ENCODE measurements at places on chromosomes 12 and 14.

DNA sequence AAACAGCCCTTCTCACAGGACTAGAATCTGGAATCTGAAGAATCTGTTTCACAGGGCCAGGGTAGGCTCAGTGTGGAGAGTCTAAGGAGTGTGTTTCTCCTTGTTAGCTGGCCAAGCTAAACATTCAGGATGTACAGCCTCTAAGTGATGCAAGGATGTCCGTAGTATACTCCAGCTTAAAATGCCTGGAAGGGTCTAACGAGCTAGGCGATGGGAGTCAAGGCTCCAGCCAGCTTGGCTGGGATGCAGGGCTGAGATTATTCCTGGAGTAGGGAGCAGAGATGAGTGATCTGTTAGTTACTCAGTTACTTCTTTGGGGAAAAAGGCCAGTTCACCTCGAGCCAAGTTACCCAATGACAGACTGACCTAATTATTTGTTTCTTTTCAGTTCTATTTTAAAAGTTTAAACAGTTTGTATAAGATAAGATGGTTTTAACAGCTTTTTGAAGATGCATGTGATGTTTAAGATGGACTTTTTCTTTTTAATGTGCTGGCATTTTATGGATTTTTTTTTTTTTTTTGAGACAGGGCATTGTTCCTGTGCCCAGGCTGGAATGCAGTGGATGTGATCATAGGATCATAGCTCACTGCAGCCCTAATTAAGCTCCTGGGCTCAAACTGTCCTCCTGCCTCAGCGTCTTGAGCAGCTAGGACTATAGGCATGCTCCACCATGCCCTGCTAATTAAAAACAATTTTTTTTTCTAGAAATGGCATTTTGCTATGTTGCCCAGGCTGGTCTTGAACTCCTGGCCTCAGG, 41.1 kb downstream of the SYNE2 start:
- DNase-seq = no peak

- peak; percentile 34 for DNase-seq
These were observed 21.3 kb downstream of the TBX3 start for GRCh38 chr12:114662512-114663177.

DNA sequence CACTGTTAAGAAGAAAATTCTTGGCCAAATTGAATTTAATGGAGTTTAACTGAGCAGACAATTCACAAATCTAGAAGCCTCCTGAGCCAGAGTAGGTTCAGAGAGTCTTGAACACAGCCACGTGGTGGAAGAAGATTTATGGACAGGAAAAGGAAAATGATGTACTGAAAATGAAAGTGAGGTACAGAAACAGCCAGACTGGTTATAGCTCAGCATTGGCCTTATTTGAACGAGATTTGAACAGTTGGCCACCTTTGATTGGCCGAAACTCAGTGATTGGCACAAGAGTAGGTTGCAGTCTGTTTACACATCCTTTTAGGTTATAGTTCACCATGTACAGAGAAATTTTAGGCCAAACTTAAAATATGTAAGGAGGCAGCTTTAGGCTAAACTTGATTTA, 9.9 kb downstream of the OAS2 start:
- DNase-seq = no peak

GRCh38 chr12:103903993-103904392, 26.2 kb upstream of the HSP90B1 start:
- no peak for DNase-seq

GRCh38 chr12:95402096-95402495, 71.9 kb upstream of the METAP2 start:
- no peak for DNase-seq

DNA sequence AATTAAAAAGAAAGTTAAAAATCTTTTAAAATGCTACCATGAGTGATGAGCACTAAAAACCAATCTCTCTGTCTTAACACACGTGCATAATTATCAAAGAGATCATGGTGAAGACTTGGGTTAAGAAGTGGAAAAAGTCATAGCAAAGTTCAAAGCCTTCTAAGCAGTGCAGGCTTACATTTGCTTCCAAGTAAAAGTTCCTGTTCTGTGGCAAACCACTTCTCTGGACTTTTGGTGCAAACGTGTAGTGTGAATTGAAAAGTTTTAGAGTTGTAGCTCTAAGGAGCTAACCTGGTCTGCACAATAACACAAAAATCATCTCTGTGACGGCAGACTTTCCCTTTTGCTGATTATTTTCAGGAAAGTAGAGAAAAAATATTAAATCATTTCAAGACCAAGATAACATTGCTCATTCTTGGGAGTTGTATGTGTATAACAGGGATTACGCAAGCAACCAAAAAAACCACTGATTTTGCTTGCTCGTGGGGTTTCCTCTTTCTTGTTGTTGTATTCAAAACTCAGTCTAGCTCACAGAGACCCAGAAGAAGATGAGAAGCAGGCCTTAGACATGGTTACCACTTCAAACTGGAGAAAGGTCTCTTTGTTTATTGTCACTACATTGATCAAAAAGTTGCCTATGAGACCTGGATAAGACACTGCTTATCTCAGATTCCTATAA, 2.3 kb upstream of the GLIPR1 start:
- no peak for DNase-seq

GRCh38 chr12:112347581-112347982, 34.6 kb downstream of the HECTD4 start:
- no peak for DNase-seq

- no peak for DNase-seq
These were observed 534.1 kb downstream of the TMTC2 start for GRCh38 chr12:83220774-83221173.

- no peak for DNase-seq
These were observed 1.6 kb upstream of the WIF1 start for GRCh38 chr12:65122703-65123102.

DNA sequence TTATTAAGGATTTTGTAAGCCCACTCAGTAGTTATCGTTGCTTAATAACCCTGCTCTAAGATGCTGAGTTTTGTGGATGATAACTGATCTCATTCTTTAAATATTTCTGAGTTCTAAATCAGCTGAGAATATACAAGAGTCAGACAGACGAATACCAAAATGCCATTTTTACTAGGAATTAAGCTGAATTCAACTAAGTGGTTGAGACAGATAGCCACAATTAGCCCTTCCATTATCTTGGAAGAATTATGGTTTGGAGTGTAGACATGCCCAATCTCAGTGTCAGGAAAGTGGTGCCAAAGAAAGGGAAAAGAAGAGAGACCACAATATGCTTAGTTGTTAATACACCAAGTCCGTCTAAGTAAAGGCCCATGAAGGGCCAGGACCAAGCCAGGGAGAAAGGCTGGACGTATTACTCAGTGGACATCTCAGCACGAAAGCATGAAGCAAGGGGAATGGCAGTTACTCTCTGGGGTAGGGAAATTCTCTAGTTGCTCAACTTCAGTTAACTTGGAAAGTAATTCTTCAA, 58.6 kb downstream of the KCNA5 start:
- no peak for DNase-seq

DNA sequence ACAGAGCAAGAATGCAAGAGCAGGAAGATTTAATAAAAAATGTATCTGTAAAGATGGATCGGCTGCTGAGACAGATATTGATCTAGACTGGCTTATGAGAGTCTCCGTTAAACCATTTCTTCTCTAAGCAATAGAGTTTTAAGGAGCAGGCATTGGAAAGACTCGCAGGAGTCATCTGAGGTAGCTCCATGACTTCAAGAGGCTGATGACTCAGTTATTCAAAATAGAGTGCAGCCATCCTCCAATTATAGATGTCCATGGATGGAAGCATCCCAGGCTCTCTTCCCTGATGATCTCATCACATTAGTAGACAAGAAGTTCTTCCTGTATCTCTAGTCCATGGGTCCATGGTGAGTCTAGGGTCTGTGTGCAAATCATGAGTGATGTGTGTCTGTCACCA, 638.3 kb upstream of the TMEM132C start:
- no peak for DNase-seq

DNA sequence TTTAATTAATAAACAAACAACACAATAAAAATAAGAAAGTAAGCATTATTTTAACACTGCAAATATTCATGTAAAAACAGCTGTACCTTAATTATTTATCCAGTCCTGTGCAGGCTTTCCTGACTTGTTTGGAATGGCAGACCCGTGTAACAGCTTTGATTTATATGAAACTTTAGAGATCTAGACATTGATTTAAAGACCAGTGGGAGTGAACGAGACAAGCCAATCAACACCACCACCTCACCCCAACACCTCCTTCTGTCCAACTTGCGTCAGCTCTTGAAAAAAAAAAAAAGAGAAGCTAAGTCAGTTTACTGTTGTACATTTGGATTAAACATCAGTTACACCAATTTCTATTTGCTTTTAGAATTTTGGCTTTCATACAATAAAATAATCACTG, 22.3 kb downstream of the SLC38A4 start:
- DNase-seq = no peak

GRCh38 chr12:111753144-111753881, 13.4 kb upstream of the ALDH2 start:
- DNase-seq = no peak

DNA sequence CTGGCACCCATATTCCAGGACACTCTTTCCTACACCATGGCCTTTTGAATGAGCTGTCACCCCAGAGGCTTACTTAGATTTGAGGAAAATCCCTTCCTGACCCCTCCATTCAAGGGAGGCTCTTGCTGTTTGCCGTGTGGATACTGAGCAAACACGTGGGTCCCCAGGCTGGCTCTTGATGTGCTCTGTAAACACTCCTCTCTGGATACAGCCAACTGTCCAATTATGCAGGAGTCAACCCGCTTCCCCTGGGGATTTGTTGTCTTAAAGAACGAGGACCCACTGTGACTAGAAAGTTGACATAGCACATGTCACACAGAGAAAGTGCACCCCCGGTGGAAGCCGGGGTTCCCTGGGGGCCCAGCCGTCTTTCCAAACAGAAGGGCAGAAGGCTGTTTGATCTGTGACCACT, 75.8 kb upstream of the CEP83 start:
- no peak for DNase-seq

DNA sequence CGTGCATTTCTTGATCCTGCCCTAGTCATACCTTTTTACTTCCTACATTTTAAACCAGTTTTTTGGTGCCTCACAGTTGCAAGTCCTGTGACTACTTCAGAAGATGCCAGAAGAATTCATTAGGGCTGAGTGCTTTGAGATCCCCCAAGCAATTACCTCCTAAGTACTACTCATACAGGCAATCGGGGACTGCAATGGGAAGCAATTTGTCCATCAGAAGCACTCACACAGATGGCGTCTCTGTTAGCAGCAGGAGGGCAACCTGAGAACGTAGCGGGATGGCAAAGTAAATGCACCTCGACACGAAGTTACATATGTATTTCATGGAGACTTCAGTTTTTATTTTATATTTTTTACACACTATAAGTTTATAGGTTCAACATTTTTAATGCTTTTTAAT, 188.3 kb downstream of the CAPZA3 start:
- DNase-seq = no peak

GRCh38 chr12:20443255-20443654, 74.9 kb downstream of the PDE3A start:
- no peak for DNase-seq

- no peak for DNase-seq
These were observed 66.9 kb downstream of the METTL25 start for GRCh38 chr12:82425241-82425640.

GRCh38 chr14:59044707-59045106, 143.8 kb upstream of the DAAM1 start:
- DNase-seq = no peak

DNA sequence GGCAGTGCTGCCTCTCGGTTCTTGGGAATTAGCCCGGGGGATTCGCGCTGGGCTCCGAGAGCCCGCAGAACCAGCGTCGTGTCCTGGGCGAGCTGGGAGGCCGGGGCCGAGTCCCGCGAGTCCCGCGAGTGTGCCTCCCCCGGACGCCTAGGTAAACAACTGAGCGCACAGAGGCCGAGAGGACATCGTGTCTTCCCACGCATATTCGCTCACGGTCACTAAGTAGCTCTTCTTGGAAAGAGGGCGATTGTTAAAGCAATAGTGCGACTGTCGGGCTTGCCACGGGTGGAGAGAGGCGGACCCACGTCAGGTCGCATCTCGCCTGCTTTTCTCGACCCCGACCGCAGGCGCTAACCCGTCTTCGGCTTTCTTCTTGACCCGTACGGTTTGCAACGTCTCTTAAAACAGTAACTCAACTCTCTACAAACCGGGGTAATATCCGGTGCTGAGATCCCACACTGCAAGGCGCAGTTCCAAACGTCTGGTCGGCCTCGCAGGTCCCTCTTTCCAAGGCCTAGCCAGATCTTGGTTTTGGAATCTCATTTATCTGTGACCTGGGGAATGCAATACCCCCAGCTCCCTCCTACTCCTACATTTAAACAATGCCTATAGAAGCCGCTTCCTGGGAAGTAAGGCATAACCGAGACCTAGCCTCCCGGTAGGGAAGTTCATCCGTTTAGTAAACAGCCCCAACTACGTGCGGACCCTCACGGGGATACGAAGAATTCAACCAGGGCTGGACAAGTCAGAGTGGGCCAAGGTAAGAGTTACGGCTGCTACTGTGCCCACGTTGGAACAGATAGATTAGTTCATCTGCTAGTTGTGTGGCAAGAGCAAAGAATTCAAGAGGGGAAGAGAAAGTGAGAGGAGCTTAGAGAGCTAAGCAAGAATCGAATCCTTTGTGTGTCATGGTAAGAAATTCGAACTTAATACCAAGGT, 736 bp upstream of the PHLDA1 start:
- peak; percentile 18 for DNase-seq

- DNase-seq = no peak
These were observed 32.7 kb upstream of the SYT10 start for GRCh38 chr12:33472299-33472698.

GRCh38 chr12:43599708-43600107, 47.7 kb upstream of the ADAMTS20 start:
- no peak for DNase-seq

- DNase-seq = no peak
These were observed 8.2 kb downstream of the TGM1 start for GRCh38 chr14:24254630-24255392.

DNA sequence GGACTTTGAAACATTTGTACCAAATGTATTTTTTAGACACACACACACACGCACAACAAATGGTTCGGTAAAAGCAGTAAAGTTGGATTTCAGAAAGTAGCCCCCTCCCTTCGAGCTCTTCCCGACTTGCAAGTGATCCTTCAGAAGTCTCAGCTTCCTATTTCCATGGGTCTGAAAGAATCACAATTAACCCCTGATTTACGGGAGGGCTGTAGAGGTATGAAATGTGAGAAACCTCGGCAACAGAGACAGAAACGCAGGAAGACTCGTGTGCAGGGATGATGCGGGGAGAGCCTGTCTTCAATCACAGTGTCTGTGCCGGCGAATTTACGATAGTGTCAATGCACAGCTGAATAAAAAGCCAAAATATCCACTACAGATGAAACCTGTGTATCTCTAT, 60.7 kb upstream of the VRK1 start:
- no peak for DNase-seq

- no peak for DNase-seq
These were observed 352.6 kb downstream of the VRK1 start for GRCh38 chr14:97149775-97150174.

- no peak for DNase-seq
These were observed 96.9 kb upstream of the TBX3 start for GRCh38 chr12:114780746-114781399.

Data from activated naive CD4-positive, alpha-beta T cell (primary cell).